ENCODE measurements at places on chromosomes 2 and 18.

GRCh38 chr18:36187826-36188721 is 777 bp downstream of the MOCOS start:
- DNase-seq: peak; percentile 23

DNA sequence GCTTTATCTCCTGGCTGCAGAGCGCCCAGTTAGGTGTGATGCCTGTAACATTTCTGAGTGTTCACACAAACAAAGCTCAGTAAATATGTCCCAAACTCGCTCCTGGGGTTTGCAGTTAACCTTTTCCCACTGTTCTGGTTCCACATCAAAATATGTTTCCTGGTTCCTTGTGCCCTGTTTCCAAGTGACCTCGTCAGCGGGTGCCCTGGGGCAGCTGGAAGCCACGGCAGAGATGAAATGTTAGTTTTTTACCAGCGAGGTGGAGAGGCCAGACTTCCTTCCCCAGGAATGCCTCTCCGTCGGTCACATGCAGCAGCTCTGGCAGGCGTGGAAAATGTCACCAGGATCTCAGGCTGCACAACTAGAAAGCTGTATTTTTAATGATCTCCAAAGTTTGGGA is 18.2 kb downstream of the NFATC1 start:
- DNase-seq: no peak

DNA sequence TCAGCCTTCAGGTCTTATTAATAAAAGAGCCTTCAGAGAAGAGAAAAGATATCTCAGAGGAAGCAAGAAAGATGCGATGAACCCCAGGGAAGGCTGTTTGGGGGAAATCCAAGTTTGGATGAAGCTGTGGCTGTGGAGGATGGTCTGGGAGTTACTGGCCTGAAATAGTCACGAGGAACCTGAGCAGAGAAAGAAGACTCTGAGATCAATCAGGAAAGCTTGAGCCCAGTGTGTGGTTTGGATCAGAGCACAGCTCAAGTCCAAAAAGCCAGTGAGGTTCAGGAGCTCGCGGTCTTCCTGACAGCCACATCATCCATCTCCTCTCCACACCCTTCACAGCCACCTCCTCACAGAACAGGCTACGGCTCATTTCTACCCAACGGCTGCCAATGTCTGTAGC is 87.4 kb upstream of the SERPINE2 start:
- DNase-seq: no peak

DNA sequence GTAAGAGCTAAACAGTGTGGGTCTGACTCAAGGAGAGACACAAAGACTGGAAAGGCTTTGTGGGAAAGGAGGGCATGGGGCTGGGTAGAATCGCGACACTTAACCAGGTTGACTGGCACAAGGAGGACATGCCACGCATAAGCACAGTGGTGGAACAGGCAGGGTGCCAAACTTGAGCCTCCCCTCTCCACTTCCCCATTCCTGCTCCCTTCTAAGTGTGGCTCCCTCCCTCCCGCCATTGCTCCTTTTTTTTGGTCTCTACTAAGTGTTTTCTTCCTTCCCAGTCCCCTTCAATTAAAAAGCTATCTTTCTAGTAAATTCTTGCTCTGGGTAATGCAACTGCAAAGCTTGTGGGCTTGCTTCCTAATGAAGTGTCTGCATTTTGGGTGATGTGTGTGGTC is 40.3 kb upstream of the ZFP36L2 start:
- no peak for DNase-seq

- DNase-seq: no peak
These were observed 562.8 kb downstream of the TMEM182 start for GRCh38 chr2:103324671-103325070.
